ENCODE measurements at places on chromosomes 2 and 18. TPM values are rescaled to one million over a fixed set of nuclear protein-coding genes. Genes with fewer than 3 reads are reported as not detected.

The FAHD2B gene
- 13.4 TPM for total RNA-seq

The GPC1 gene
- total RNA-seq = 103 TPM

- peak; percentile 69 for DNase-seq
Observed at GRCh38 chr2:161273038-161273760, 35.0 kb upstream of the PSMD14 start.

GRCh38 chr2:226037526-226037925, 638.0 kb downstream of the NYAP2 start:
- DNase-seq = no peak

- no peak for DNase-seq
Observed at GRCh38 chr2:207255565-207256470, 90.1 kb upstream of the KLF7 start.

GRCh38 chr18:32443033-32443705, 27.5 kb downstream of the GAREM1 start:
- DNase-seq = no peak

The AUP1 gene
- total RNA-seq = 176 TPM

The KLHL41 gene
- under 0.01 TPM for total RNA-seq

The CAPG gene
- total RNA-seq = 871 TPM

DNA sequence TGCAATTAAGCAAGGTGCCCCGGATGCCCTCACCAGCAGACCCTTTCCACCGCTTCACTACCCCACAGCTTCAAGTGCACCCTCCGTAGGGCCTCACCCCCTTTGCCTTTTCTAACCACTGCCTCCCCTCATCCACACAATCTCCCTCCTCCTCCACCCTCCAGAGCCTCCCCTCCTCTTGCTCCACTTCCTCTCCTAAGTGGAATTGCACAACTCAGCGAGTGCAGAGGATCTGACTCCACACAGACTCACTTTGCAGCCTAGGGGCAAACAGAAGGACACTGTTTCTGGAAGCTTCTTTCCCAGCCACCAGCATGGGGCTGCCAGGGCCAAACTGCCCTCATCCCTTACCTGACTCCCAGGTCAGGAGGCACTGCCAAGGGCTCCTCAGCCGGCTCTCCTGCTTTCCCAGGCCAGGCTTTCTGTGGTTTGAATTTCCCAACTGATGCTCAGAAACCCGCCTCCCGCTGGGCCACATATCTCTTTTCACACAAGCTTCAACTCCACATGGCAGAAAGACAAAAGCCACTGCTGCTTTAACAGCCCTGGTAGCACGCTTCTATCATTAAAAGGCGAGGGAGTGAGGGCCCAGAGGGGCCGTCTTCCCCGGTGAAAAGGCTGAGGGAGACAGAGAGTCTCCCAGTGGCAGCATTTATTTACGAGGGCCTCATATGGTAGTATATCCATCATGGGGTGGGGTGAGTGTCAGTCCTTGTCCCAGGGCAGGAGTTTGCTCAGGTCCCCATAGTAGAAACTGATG, 74.7 kb upstream of the MGAT4A start:
- peak; percentile 91 for DNase-seq

DNA sequence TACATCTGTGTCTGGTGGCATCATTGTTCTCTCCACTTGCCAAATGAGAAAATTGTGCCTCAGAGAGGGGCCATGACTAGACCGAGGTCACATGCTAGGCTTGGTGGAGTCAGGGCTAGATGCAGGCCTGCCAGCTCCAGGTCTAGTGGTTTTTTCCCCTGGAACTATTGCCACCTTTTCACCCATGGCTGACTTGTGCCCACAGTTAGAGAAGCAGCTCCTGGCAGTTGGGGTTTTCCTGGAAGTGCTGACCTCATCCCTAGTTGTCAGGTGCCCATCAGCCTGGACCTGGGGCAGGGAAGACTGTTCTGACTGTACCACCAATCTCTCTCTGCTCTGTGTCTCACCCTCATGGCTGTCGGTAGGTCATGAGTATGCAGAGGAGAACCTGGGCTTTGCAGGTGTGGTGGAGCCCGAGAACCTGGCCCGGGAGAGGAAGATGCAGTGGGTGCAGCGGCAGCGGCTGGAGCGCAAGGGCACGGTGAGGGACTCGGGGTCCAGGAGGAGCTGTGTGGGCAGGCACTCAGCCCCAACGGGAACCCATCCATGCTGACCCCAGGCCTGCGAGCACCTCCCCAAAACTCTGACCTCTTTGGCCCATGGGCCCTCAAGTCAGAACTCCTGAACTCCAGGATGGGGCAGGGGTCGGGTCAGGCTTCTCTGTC, 12.4 kb upstream of the CATIP start:
- peak; percentile 6 for DNase-seq

The GCG gene
- not detected for total RNA-seq

The FIGN gene
- 1.4 TPM for total RNA-seq

The ITGAV gene
- 111 TPM for total RNA-seq

The IFIH1 gene
- total RNA-seq = 2.6 TPM

- DNase-seq = peak; percentile 50
Observed at GRCh38 chr2:25043241-25043867, 1.5 kb downstream of the EFR3B start.

DNA sequence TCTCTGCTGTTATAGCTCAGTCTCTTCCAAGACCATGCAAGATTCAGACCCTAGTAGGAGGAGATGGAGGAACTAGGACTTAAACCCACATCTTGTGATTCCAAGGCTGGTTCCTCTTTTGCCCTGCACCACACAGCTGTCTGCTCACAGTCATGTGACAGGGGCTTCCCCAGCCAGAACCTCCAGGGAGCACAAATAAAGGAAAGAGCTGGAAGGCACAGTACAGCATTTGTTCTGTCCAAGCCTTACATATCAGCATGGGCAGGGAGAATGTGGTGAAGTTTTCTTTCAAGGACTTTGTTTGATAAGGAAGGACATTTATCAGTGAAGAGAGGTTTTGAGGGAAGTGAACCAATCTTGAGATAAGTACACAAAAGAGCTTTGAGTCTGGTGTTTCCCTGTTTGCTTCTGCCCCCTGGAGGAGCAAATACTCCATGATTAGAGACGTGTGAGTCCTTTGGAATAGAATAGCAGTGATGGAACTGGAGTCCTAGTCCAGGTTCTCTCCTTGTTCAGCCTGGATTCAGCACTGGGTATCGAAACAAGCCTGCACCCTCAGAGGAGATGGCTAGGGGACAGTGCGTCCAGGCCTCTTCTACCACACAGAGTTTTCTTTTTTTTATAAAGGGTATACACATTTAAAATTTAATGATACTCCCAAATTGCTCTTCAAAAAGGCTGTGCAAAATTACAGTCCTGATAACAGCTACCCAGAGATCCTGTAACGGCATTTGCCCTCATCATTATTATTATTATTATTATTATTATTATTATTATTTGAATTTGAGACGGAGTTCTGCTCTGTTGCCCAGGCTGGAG, 24.6 kb upstream of the CASP10 start:
- peak; percentile 80 for DNase-seq

DNA sequence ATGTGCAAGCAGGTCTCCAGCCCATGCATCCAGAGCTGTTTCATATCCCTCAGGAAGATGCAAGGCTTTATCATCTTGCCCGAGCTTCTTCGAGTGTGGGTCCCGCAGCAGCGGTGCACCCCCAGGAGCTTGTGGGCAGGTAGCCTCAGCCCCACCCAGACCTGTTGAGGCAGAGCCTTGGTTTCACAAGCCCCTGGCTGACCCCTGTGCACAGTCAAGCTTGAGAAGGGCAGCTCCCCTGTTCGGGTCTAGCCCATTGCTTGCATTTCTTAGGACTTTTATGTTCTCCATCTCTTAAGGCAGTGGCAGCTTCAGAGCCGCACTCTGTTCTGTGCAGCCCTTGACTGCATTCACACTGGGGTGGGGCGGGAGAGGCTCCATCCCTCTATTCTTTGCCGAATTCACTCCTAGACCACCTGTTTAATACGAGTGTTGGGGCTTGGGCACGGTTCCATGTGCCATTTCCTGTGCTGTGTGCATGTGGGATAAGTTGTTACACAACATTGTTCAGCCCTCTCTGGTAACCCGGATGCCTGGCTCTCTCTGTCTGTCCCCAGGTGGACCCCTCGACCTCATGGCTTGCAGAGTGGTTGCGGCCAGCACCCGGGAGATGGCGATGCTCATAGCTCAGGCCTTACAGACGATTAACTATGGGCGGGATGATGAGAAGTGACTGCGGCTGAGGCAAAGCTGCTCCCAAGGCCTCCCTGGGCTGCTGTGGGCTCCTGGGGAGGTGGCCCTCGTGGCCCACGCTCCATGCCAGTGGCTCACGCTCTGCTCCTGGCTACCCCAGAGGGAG, 48.7 kb downstream of the IMPA2 start:
- no peak for DNase-seq

GRCh38 chr2:182144041-182144775, 158.6 kb downstream of the PPP1R1C start:
- no peak for DNase-seq
